Left cardiac atrium (tissue), 4 donors: ENCODE measurements at places on chromosomes 4 and X. TPM values are rescaled to one million over a fixed set of nuclear protein-coding genes. Genes with fewer than 3 reads are reported as not detected.

SHISA3 gene
- total RNA-seq: 8.8 TPM

ENPEP gene
- 7.4 TPM for total RNA-seq

GC gene
- not detected for total RNA-seq

CSAG1 gene
- total RNA-seq: not detected

CCDC160 gene
- not detected for total RNA-seq

FAM236D gene
- total RNA-seq: not detected

GYG2 gene
- 21.1 TPM for total RNA-seq

RTL3 gene
- not detected for total RNA-seq

ARR3 gene
- not detected for total RNA-seq

SLC6A8 gene
- 134 TPM for total RNA-seq

NCAPG gene
- total RNA-seq: 0.24 TPM

TBCK gene
- 19.4 TPM for total RNA-seq

IL21 gene
- not detected for total RNA-seq

TBC1D8B gene
- 7.4 TPM for total RNA-seq

VCX gene
- not detected for total RNA-seq

TMSB15C gene
- 0.34 TPM for total RNA-seq

AIFM1 gene
- total RNA-seq: 83.1 TPM

GNRHR gene
- not detected for total RNA-seq

F11 gene
- not detected for total RNA-seq
